ENCODE measurements at places on chromosomes 6 and 20. TPM values are rescaled to one million over a fixed set of nuclear protein-coding genes. Genes with fewer than 3 reads are reported as not detected.

MEI4 gene
- total RNA-seq: not detected

TSPYL4 gene
- total RNA-seq: 8.4 TPM

CGAS gene
- total RNA-seq: 7.3 TPM

SLC44A4 gene
- total RNA-seq: 0.52 TPM

CLPSL1 gene
- total RNA-seq: not detected

TINAG gene
- 0.52 TPM for total RNA-seq

CRISP2 gene
- not detected for total RNA-seq

LY6G5C gene
- total RNA-seq: not detected

CST4 gene
- total RNA-seq: not detected

TMEM244 gene
- total RNA-seq: not detected

PRR3 gene
- 3.7 TPM for total RNA-seq

LST1 gene
- total RNA-seq: 3.7 TPM

PTCHD4 gene
- 0.52 TPM for total RNA-seq

All from skeletal muscle tissue (tissue), 5 donors.